ENCODE measurements at places on chromosomes 2 and 18. TPM values are rescaled to one million over a fixed set of nuclear protein-coding genes. Genes with fewer than 3 reads are reported as not detected.

SNORC gene
- total RNA-seq = 2.2 TPM

CENPA gene
- not detected for total RNA-seq

C1QL2 gene
- not detected for total RNA-seq

RSAD2 gene
- total RNA-seq = 6.2 TPM

MBD1 gene
- total RNA-seq = 71.1 TPM

DNA sequence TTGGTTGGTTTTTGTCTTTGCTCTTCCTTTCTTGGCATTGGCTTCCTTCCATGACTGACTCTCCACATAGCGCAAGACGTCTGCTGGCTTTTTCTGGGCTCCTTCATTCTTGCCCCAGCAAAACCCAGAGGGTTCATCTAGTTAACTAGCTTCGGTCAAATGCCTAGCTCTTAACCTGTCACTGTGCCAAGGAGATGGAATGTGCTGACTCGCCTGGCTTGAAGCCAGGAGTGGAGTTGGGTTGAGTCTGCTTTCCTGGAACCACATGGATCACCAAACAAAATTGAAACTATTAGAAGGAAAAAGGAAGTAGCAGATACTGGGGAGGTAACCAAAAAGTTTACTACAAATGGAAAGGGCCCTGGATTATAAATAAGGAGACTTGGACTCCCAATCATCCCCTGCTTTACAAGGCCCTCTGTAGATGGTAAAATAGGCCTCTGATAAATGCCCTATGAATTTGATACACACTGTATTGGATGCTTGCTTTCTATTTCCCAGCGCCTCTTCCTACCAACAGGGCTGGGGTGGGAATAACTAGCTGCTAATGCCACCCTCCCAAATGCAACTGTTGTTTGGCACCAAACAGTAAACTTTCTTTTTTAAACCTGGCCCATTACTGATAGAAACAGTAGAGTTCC lies 11.3 kb downstream of the MALT1 start:
- no peak for ATAC-seq

DNA sequence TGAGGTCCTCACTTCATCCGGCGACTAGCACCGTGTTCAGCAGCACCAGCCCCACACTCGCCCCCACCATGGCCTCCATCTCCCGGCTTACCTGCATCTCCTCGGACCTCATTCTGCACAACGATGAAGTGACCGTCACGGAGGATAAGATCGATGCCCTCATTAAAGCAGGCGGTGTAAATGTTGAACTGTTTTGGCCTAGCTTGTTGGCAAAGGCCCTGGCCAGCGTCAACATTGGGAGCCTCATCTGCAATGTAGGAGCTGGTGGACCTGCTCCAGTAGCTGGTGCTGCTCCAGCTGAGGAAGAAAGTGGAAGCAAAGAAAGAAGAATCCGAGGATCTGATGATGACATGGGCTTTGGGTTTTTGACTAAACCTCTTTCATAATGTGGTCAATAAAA lies 70.5 kb upstream of the MYCN start:
- ATAC-seq = no peak

DNA sequence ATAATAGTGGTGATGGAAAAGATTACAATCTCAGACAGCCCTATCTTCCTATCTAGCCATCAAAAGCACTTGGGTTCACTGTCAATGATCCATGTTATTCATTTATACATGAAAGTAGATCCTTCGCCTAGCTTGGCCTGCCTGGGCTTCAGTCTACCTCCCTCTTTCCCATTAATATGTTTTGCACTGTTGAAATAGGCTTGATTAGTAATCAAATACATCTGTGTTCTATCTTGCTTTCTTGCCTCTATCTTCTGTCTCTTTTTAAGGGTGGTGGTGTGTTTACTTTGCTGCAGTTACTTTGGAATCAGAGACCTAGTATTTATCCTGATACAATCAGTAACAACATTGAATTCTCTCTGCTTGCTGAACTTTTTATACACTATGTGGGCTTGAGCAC lies 521.2 kb downstream of the TNS1 start:
- ATAC-seq = no peak

- no peak for ATAC-seq
These were observed 221.0 kb downstream of the ZNF407 start for GRCh38 chr18:74818516-74819175.

- ATAC-seq = no peak
These were observed 109.5 kb downstream of the EIPR1 start for GRCh38 chr2:3267869-3268704.

DNA sequence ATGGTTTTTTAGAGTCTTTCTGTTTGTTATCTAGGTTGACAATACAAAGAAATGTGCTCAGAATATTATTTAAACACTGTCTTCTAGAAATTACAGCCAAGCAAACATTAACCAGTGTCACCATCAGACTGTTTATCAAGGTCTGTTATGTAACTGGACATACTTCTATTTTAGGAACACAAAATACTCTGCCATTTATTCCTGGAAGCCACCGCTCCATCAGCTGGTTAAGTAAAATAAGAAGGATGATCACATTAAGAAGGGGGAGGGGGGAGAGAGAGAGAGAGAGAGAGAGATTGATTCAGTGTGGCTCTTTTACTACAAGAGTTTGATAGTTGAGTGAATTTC lies 47.9 kb downstream of the MBP start:
- ATAC-seq = peak; percentile 38

DNA sequence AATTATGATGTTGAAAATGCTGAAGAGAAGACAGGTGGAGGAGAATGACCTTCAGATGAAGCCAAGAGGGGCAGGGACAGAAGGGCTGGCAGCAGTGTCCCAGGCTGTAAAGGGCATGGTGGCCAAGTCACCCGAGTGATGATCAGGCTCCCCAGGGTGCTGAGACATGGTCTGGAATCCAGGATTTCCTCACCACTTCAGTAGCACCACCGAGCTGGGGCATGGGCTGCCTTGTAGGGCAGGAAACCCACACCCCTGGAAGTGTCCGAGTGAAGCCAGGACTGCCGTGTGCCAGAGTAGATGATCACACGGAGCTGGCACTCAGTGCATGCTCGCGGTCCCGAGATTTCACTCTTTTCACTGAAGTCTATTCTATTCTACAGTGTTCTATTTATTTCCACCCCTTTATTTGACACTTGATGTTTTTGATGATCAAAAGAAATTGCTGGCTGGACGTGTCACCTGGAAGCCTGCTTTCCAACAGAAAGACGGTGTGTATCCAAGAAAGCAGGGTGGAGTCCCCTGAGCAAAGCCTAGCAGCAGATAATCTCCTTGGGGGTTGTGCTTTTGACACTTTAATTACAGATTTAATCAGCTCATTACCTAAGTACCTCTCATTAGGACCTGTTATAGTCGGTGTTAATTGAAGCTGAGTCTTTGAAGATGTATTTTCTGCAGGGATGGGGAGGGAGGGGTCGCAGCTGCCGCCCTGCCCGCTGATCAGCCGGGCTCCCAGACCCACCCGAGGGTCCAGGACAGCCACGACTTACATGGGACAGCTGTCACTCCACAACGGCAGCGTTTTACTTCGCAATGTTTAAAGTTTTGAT lies 92.3 kb downstream of the SEPTIN10 start:
- no peak for ATAC-seq

DNA sequence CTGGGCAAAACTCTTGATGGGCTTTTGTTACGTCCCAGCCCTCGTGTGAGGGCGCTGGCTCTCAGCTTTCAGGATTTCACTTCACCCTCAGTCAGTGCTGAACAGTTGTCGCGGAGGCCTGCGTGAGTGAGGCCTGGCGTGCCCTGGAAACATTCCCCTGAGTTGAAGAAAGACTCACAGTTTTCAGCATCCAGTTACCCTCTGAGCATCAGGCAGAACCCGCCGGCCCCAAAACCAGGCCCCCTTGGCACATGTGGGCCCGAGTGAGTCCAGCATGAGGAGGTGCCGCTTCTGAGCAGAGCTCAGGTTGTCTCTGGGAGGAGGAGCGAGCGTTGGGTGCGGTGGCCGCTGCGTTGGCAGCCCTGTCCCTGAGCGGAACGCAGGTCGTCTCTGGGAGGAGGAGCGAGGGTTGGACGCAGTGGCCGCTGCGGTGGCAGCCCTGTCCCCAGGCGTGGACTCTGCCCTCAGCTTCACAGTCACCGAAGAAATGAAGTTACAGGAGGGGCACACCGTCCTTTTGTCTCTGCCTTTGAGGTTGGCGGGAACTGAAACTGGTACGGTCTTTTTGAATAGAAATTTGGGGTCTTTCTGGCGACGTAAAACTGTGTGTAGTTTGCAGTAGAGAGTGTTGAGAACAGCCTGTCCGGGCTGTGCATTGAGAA lies at the start of gene NEU4:
NEU4 (plus strand) TSS at position 473 of the 662 bp plus-strand sequence. CDS start 5,292 bp downstream, outside the sequence.
- no peak for ATAC-seq

DNA sequence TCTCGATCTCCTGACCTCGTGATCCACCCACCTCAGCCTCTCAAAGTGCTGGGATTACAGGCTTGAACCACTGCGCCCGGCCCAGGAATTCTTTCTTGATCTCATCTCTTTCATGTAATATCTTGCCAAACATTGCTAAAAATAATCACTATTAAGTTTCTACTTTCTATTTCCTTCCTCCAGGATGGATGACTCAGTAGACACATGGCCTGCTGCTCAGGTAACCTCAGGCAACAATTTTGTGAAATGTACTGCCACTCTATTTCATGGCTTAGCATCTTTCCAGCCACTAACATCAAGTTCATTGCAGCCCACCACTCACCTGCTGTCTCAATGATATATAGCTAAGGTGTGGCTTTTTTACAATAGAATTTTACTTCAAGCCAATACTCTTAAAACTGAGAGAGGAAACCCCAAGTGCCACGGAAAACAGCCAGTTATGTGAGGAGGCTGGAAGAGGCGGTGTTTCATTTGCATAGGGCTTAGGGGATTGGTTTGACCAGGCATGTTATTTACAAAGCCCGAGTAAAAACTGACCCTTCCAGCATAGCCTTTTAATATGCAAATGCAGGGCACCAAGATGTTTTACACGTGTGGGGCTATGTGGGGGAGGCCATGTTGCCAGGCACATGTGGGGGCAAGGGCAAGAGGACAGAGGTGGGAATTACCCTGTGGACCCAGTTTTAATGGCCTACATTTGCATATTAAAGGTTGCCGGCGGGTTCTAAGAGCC lies 11.3 kb upstream of the SUMO1 start:
- ATAC-seq = no peak

DNA sequence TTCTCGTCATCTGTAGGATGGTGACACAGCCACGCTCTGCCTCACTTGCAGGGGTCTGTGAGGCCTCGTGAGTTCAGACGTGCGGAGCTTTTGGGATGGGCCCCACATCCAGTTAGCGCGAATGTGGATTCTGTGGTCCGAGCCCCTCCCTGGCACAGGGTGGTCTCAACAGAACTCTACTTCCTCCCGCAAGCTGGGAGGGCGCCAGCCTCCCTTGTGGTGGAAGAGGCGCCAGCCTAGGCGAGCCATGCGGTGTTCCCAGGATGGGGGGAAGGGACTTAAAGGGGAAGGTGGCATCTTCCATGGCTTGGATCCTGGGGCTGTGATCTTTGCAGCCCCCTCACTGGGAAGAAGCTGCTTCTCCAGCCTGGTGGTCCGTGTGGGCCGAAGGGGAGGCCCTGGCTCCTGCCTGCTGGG lies 1.4 kb downstream of the SNORC start:
- no peak for ATAC-seq

- peak; percentile 42 for ATAC-seq
These were observed 179.5 kb downstream of the EN1 start for GRCh38 chr2:118667964-118668363.

GRCh38 chr2:168160897-168161296 lies 86.5 kb downstream of the STK39 start:
- ATAC-seq = no peak

DNA sequence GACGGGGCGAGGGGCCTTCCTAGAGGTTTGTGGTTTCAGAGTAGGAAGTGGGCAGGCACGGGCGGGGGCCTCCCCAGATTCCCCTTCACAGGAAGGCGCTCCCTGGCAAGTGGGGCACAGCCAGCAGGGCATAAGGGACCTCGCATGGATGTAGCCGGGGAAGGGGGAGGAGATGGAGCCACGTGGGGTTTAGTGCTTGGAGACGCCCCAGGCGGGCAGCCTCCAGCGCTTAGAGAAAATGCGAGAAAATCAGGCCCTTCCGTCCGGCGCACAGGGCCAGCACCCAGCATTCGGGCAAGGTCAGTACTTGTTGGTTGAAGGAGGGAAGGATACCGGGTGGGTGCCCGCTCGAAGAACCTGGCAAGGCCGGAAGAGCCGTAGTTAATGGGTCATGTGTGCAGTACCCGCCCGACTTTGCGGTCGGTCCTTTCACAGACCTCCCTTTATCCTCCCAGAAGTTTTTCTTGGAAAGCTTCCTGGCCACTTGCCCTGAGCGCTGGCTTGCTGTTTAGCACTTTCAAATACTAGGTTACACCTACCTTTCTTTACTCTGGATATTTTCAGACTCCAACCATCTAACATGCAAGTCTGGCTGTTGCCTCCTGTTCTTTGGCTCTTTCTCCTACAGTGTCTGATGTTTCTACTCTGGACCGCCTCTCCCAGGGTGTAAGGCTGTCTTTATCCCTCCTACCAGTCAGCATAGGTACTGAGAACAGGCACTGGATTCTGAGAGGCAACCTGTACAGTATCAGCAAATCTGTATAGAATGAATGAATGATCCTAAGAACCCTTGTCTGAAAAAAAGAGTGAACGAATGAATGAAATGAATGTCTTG lies 78.1 kb downstream of the CIB4 start:
- peak; percentile 45 for ATAC-seq
